Stimulated activated CD4-positive, alpha-beta T cell treated with anti-CD3 and anti-CD28 coated beads, Interleukin-4, amount 100 ng/mL, for 48 hours (primary cell): ENCODE measurements at places on chromosomes 7 and 10.

- no peak for DNase-seq
Observed at GRCh38 chr10:2023687-2024086, 286.4 kb upstream of the ADARB2 start.

- no peak for DNase-seq
Observed at GRCh38 chr10:61481597-61481996, 28.4 kb upstream of the TMEM26 start.

DNA sequence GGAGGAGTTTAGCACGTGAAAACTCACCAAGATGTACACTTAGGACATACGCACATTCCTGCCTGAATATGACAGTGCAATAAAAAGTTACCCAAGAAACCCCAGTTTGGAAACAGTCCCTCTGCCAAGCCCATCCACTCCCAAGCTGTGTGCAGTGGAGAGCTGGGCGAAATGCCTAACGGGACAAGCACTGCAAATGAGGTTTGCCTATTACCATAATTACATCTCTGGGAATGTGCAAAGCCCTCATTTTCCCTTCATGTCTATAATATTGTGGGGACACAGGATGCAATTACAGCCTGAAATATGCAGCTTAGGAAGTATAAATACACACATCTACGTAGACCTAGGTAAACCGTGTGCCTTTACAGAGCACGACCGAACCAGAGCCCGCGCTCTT lies 117.5 kb downstream of the PLXNA4 start:
- DNase-seq: no peak

GRCh38 chr7:122465296-122465695 lies 160.7 kb upstream of the FEZF1 start:
- DNase-seq: no peak

- no peak for DNase-seq
Observed at GRCh38 chr7:84248843-84249242, 54.3 kb upstream of the SEMA3A start.

DNA sequence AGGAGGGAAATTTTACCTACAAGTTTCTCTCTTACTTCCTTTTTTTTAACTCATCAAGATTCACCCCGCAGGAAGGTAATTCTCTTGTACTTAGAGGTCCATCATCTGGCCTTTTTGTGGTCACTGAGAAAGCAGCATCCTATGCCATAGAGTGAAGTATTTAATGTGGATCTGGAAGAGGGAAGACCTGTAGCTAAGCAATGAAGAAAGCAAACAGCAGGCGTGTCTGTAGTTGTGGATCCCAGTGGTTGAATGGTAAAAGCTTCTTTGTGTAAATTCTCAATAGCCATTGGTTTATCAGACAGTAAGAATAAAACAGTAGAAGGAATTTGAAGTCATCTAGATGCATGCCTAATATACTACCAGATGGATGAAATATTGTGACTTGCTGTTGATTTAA lies 196.4 kb downstream of the ANKRD7 start:
- DNase-seq: no peak

DNA sequence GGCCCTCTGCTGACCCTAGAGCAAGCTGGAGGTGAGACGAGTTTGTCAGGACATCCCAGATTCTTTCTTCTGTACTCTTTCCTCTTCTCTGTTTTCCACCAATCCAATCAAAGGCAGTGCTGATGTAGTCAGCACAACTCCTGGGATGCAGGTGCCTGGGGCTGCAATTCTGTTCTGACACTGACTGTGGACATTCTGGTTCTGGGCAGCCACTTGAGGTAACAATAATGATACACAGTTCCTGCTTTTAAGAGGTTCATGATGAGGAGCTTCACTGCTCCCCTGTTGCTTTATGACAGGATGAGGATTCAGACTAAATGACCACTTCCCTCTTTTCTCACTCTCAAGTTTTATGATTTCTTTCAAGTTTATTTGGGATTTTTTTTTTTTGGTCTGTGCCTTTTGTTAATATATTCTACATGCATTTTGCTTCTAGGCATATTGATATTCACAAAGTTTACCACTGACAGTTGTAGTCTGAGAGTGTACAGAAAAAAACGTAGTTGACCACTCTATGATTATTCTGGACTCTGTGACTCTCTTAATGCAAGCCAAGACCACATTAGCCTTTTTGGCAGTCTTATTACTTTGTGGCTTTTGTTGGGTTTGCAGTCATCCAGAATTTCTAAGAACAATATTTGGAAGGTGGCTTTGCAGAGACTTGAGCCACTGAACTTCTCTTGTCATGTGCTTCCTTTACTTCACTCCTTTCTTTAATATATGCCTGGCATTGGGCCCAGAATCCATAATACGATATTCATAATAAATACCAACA lies 247.6 kb downstream of the AUTS2 start:
- no peak for DNase-seq

DNA sequence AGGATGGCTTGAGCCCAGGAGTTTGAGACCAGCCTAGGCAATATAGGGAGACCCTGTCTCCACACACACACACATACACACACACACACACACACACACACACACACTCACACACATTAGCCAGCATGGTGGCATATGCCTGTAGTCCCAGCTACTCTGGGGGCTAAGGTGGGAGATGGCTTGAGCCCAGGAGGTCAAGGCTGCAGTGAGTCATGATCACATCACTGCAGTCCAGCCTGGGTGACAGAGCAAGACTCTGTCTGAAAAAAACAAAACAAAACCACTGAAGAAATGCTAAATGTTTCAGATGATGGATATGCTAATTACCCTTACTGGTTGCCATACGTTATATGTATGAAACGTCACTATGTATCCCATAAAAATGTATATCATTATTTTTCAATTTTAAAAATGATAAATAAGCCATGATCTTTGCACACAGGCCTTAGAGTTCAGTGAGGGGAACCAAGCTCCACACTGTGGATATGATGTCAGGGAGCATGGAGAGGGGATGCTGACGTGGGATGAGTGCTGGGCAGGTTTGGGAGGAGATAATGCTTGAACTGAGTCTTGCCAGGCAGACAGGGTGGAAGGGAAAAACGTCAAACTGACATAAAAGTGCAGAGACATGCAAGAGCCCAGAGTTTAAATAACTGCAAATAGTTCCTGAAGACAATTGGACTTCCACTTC lies 45.9 kb upstream of the ARHGAP12 start:
- no peak for DNase-seq

DNA sequence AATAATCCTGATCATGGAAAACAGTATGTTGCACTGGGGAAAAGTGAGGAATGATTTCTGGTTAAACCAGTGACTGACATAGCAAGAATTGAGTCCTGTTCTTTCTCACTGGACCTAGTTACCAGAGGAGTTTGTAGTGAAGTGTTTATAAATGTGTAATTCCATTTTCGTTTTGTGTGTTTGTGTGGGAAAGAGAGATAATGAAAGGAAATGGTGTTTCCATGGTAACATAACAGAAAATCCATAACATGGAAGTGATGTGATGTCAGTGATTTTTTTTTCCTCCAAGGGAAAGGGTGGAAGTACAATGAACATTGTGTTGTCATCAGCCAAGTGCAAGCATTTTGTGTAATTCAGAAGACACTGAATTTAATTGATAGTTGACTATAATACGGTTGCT lies 283.9 kb downstream of the PLXDC2 start:
- DNase-seq: no peak

DNA sequence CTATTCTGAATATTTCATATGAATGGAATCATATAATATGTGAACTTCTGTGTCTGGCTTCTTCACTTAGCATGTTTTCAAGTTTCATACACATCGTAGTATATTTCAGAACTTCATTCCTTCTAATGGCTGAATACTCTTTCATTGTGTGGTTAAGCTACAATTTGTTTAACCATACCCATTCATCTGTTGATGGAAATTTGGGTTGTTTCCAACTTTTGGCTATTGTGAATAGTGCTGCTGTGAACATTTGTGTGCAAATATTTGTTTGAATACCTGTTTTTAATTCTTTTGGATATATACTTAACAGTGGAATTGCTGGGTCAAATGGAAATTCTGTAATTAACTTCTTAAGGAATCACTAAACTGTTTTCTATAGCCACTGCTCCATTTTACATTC lies 86.0 kb upstream of the MDFIC start:
- no peak for DNase-seq

DNA sequence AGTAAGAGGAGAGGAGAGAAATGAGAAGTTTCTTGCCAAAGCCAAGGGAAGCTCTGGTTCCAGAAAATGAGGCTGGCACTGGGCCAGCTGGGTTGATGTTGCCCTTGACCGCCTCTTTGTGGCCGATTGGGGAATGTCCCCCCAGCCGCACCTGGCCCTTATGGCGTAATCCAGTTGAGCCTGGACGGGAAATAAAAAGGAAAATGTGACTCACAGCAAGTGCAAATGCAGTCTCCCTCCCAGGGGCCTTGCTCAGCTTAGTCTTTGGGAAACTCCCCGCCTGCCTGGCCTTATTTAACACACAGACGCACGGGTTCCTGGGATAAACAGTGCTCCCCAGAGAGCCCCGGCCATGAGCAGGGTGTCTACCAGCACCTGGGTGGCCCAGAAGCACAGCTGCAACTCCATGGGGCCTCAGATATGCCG lies 174.8 kb downstream of the KIAA1217 start:
- peak; percentile 48 for DNase-seq

DNA sequence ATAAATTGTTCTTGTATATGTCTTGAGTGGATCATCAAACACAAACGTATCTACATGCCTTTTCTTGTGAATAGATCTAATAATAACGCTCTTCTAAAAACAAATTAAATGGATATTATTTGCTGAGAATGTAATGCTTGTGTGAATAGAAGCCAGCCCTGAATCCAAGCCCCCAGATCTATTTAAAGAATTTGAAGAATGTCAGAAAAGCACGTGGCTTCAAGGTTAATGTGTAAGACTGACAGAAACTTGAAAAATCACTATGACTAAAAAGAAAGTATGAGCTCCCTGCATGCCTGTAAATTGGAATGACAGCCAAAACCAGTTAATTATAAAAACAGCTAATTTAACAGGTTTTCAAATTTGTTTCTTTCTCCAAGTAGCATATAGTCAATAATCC lies 43.2 kb upstream of the ATRNL1 start:
- DNase-seq: no peak

GRCh38 chr10:23069019-23069815 lies 26.2 kb upstream of the MSRB2 start:
- peak; percentile 19 for DNase-seq

DNA sequence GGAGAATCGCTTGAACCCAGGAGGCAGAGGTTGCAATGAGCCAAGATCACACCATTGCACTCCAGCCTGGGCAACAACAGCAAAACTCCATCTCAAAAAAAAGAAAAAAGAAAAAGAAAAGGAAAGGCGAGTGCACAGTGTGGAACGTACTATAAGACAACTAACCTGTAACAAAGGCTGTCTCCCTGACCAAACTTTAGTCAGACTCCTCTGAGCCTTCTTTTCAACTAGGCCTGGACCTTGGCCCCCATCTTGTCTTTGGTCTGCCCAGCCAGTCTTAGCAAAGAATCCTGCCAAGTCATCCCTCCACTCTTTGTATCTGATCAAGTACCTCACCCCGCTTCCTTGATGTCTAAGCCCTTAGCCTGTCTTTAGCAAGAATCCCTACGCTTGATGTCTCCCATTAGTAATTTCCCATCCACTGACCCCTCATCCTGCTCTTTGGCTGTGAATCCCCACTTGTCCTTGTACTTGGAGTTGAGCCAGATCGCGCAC lies 68.9 kb upstream of the KDM7A start:
- DNase-seq: no peak

- no peak for DNase-seq
Observed at GRCh38 chr7:42662862-42663261, 249.0 kb downstream of the C7orf25 start.

GRCh38 chr7:55048221-55048859 lies 29.5 kb downstream of the EGFR start:
- no peak for DNase-seq

GRCh38 chr7:15860264-15860949 lies 173.9 kb upstream of the MEOX2 start:
- no peak for DNase-seq

DNA sequence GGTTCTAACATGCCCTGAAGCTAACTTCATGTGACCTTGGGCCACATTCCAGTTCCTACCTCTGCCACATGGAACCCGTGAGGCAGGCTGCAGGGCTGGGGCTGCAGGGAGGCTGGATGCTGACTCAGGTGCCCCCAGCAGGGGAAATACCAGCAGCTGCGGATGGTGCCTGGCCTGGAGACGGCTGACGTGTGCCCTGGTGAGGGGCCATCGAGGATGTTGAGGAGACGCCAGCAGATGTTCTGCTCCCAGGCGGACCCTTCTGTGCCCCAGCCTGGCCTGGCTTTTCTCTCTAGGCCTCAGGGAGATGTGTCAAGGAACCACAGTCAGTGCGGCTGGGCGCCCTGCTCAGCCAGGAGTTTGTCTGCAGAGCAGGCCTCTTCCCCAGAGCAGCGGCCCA lies 8.8 kb downstream of the BAG3 start:
- DNase-seq: no peak

DNA sequence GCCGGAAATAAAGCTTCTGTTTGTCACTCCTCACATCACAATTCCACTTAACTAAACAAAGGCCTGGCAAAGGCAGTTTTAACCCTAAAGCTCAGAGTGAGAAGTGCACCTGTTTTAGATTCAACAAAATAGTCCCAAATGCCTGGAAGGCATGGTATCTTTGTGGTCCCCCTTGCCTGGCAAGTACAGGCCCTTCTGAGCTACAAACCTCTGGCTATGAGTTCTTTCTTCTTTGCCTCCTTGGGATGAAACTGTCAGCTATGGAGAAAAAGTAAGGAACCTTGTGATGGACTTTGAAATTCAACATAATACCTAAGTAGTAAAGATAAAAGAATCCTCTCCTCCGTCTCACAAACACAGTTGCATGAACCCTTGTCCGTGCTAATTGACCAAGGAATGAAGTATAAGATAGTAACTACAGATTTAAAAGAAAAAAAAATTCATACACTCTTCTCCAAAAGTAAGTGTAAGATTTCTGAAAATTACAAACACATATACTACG lies 244.5 kb upstream of the ETV1 start:
- no peak for DNase-seq

DNA sequence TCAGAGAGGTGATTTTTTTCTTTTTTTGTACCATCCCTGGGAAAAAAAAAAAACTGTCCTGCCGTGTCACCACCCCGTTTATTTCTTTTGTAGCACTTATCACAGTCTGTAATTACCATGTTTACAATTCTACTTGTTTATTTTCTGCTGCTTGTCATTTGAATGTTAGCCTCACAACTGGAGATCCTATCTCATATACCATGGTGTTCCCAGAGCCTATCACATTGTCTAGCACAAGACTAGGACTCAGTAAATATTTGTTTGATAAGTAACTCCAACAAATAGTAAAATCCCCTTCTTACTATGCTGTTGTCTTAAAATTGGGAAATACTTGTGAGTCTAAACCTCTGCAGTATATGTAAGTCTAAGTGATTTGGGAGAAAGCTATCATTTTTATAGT lies 36.0 kb downstream of the MKLN1 start:
- DNase-seq: no peak

GRCh38 chr10:115951242-115951641 lies 321.8 kb downstream of the GFRA1 start:
- DNase-seq: no peak

DNA sequence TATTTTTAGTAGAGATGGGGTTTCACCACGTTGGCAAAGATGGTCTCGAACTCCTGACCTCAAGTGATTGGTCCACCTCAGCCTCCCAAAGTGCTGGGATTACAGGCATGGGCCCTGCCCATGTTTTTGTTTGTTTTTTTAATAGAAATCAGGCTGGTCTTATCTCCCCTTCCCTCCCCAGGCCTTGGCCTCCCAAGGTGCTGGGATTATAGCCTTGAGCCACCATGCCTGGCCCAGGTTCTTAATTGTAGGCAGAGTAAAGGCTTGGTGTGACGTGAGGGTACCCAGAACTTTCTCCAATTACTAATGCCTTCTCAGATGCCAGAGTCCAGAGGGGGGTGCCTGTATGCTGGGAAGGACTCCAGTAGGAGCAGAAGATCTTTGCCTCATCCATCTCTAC lies 5.2 kb upstream of the MKRN1 start:
- DNase-seq: no peak
